ENCODE measurements at places on chromosomes 5 and 9.

DNA sequence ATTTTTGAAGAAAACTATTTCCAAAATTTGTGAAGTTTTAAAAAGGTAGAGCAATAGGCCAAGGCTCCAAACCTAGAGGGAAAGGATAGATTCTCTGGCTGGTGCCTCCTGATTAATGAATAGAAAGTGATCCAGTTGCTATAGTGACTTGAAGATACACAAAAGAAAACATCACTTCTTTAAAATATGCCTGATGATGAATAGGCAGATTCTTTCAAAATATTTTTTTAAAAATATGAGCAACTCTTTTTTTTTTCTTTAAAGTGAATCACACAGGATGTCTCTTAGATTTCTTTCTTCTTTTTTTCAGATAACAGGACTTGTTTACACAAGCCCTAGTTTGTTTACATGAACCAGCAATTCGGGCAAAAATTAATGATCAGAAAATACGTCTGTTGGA lies 124.4 kb downstream of the RFK start:
- peak; percentile 7 for DNase-seq

GRCh38 chr9:126420643-126421564 lies 94.3 kb downstream of the MVB12B start:
- no peak for DNase-seq

GRCh38 chr5:4065472-4066320 lies 470.1 kb downstream of the IRX1 start:
- no peak for DNase-seq

DNA sequence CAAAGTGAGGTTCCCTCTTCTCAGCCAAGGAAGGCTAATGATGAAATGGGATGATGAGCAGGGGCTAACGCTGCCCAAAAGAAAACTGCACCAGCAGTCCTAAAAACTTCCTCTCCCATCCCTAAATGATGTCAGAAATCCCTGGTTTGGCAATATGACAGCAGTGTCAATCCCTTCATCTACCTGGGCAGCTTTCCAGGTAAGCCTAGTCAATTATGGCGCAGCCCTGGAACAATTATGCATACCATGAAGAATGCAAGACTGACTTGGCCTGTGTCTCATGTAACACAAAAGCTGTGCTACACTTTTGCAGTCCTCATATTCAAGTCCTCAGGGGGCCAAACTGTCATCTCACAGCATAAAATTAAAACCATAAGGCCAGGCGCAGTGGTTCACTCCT lies 7.0 kb downstream of the DMGDH start:
- no peak for DNase-seq

DNA sequence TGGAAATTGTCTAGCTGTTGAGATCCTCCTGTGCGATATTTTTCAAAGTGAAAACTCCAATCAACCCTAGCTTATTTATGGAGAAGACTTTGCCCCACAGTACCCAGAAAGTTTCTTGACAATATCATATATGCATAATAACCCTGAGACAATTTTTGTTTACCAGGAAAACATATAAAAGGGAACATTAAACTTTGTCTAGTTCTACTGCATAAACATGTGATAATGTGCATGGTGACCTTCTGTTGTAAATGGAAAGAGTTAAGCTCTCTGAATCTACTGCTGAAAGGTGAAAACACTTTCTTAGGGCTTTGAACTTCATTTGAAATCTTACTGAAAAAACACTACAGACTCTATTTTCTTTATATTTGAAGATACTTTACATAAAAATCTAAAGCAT lies 32.2 kb upstream of the CDKN2B start:
- DNase-seq = no peak

GRCh38 chr5:120396186-120396585 lies 67.9 kb upstream of the PRR16 start:
- DNase-seq = no peak

- DNase-seq = no peak
These were observed 1.4 kb downstream of the CCDC187 start for GRCh38 chr9:136302527-136302926.

- DNase-seq = peak; percentile 42
These were observed 491 bp upstream of the CTSL start for GRCh38 chr9:87725356-87725899.

- DNase-seq = peak; percentile 94
These were observed 2.5 kb upstream of the ZNF367 start for GRCh38 chr9:96420468-96421219.

DNA sequence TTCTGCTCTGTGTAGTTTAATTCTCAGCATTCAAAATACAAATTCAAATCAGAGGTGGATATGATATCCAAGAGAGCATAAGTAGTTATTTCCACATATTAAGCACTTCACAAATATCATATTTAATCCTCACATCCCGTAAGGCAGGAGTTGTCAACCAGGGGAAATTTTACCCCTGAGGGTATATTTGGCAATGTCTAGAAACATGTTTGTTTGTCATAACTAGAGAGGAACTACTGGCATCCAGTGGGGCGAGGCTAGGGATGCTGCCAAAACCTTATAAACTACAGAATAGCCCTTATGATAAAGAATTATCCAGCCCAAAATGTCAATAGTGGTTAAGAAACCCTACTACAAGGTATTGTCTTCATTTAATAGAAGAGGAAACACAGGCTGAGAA lies 619.4 kb downstream of the SLCO4C1 start:
- DNase-seq = no peak

- peak; percentile 82 for DNase-seq
These were observed 139.8 kb upstream of the EDIL3 start for GRCh38 chr5:84524491-84524890.

GRCh38 chr9:131366761-131367401 lies 27.0 kb upstream of the PRRC2B start:
- DNase-seq = peak; percentile 60

DNA sequence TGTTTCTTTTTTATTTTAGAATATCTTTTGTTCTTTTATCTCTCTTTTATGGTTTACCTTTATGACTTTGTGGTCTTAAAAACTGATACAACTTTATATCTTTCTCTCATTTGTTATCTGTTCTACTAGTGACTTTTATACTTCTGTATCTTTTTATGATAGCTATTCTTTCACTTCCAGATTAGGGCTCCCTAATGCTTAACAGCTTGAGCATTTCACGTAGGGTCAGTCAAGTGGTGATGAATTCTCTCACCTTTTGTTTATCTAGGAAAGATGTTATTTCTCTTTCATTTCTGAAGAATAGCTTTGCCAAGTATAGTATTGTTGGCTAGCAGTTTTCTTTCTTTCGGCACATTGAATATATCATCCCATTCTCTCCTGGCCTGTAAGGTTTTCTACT lies 123.6 kb downstream of the NUDT12 start:
- no peak for DNase-seq

- no peak for DNase-seq
These were observed at the start of gene HMMR for GRCh38 chr5:163460562-163461171. Gene HMMR, plus strand, starts transcription at chr5:163460632. Its CDS starts 61 bp downstream, at chr5:163460693.

- no peak for DNase-seq
These were observed 375.8 kb downstream of the SEMA5A start for GRCh38 chr5:9170026-9170425.

DNA sequence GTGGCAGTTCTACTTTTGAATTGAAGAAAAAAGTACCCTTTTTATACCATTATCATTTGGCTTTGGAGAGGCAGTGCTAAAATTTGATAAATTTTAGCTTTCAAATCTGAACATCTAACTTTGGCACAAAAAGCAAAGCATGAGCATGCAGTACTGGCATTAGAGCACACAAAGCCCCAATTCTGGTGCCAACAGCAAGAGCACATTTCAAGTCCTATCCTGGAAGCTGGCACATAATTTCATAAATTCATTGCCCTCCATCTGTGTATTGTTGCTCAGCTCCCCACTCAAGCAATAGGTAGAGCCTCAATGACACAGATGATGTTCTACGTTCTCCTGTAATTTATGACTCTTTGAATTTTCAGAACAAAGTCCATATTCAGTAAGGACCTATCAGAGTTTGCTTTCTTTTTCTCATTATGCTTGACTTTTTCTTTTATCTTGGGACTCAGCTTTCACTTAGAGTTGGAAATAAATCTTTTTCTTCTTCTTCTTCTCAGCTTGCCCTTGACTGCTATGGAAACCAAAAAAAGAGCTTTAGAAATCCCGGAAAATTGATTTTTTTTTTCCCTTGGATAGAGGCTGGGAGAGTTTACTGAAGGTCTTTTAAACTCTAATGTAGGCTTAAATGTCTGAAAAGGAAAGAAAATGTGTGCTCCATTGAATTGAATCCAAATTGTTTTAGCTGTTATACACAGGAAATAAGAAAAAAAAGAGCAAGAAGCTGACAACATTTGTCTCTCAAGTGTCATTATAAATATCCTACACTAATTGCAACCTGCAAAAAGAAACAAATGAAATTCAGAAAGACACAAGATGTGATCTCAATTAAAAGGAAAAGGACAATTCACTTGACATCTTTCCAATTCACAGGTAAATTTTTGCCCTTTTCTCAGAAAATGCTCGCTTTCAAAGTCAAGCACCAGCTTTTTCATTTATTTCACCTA lies 380.8 kb upstream of the CDH18 start:
- no peak for DNase-seq

DNA sequence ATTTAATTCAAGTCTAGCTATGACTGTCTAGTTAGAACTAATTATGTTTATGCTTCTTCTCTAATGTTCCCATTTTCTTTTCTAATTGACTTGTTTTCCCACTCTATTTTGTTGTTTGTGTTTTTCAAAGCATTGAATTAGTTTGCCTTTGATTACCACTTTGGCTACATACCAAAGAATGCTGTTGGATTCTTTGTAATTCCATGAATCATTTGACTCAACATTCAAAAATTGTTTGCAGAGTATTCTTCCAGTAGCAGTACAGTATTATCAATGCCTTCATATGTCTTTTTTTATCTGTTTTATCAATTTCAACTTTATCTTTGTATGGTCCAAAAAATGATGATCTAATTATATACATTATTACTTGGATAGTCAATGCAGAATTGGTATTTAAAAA lies 288.7 kb downstream of the RFX3 start:
- DNase-seq = no peak

- DNase-seq = no peak
These were observed 72.6 kb upstream of the CPEB4 start for GRCh38 chr5:173815571-173815970.

DNA sequence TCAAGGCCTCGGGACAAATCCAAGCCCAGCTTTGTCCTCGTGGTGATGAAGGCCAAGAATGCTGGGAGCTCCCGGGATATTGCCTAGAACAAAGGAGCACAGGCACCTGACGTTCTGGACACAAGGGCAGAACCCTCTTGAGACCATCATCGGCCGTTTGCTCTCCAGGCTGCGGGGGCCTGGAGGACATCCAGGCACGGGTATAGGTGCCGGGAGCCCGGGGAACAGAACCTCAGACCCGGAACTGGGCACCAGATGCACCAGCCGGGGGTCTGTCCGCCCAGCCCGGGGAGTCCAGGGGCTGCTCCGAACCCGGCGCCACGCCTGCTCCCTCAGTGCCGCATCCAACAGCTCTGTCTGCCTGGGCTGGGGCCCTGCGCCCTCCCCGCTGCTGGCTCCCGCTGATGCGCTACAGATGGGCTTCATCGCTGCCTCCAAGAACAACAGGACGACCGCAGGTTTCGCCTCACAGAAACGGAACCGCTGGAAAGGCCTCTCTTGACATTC lies 88.0 kb downstream of the ADAMTS2 start:
- no peak for DNase-seq

- no peak for DNase-seq
These were observed 7.6 kb upstream of the GBGT1 start for GRCh38 chr9:133171161-133171961.

DNA sequence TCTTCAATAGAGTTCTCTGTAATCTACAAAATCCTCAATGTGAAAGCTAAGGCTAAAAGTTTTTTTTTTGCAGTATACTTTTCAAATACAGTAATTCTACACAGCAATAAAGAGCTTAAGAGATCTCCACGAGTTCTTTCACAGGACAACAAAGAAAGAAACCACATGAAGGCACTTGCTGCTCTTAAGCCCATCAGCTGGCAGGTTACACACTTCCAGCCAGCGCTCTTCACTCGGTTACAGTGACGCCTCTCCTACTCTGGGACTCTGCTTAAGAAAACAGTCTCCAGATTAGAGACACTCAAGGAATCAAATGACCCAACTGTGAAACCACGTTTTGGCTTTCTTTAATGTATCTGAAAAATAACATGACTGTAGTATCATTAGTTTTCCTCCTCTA lies 85.0 kb downstream of the ROR2 start:
- no peak for DNase-seq

DNA sequence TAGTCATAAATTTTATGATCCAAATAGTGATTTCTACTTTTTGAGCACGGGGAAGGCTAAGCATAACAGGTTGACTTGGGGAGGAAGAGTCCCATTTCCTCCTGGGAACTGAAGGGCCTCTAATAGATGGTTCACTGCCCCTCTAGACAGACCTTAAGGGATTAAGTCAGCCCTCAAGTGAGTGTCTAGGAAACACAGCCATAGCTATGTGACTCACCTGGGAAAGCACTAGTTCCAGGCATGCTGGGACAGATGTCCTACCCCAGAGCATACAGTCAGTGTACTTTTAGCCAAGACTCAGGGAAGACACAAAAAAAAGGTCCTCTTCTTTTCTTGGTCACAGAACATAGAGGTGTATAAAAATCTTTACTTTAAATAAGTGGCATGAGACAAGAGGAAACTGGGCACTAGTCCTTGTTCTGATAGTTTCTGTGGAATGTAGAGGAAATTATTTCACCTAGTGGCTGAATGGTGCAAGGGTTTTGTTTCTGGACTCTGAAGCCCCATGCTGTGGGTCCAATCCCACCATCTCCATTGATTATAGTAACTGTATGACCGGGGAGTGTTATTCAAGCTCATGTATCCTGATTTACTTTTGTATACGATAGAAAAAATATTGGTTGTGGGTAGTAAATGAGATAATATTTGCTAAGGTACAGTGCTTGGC lies 86.0 kb downstream of the NREP start:
- DNase-seq = no peak

- peak; percentile 10 for DNase-seq
These were observed 35.7 kb downstream of the PWWP2A start for GRCh38 chr5:160083501-160083900.

GRCh38 chr9:71795097-71795813 lies 26.9 kb upstream of the CEMIP2 start:
- no peak for DNase-seq

- DNase-seq = no peak
These were observed 386.4 kb upstream of the SEMA6A start for GRCh38 chr5:116961021-116961420.

DNA sequence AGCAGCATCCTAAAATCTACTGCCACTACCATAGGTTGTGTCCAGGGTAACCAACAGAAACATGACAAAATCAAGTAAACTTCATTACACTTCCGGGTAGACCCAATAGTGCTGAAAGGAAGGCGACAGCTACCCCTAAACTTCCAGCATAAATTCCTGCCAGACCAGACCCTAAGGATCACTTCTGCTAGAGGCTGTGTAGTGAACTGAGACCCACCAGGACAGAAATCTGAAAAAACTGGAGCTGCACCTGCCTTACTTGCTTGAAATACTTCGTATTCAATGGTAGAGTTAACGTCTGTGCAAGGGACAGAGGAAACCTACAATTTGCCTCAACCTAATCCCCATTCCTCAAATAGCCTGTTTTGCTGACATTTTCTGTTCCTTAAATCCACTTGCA lies 1.0 kb upstream of the SECISBP2 start:
- no peak for DNase-seq
